HT-29 (cell line): ENCODE measurements at places on chromosomes 4 and X. TPM values are rescaled to one million over a fixed set of nuclear protein-coding genes. Genes with fewer than 3 reads are reported as not detected.

WDR44 gene
- 6.3 and 6.6 TPM in 2 replicates for total RNA-seq

PAGE2 gene
- total RNA-seq: not detected in 2 replicates

DNA sequence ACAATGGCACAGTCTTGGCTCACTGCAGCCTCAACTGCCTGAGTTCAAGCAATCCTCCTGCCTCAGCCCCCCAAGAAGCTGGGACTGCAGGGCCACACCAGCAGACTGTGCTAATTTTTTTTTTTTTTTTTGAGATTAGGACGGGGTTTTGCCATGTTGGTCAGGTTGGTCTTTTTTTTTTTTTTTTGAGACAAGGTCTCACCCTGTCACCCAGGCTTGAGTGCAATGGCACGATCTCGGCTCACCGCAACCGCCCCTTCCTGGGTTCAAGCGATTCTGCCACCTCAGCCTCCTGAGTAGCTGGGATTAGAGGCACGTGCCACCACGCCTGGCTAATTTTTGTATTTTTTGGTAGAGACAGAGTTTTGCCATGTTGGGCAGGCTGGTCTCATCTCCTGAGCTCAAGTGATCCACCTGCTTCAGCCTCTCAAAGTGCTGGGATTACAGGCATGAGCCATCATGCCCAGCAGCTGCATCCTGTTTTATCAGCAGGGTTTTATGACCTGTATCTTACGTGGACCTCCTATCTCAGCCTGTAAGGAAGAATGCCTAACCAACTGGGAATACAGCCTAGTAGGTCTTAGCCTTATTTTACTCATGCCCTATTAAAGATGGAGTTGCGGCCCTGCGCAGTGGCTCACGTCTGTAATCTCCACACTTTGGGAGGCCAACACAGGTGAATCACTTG, 13.2 kb upstream of the MRPL1 start:
- no peak for DNase-seq

GRCh38 chr4:26261405-26261804, 59.4 kb upstream of the RBPJ start:
- DNase-seq: no peak

- DNase-seq: no peak
Observed at GRCh38 chrX:48802905-48803200, 986 bp downstream of the HDAC6 start.
